ENCODE measurements at places on chromosomes 4 and X. TPM values are rescaled to one million over a fixed set of nuclear protein-coding genes. Genes with fewer than 3 reads are reported as not detected.

The IL13RA2 gene
- not detected for total RNA-seq

- DNase-seq, result no peak
Measured at GRCh38 chr4:1340181-1340747, 6.7 kb upstream of the UVSSA start.

GRCh38 chrX:10370976-10371375, 214.2 kb downstream of the CLCN4 start:
- DNase-seq, result no peak

- DNase-seq, result no peak
Measured at GRCh38 chr4:76197031-76197743, 16.4 kb downstream of the SCARB2 start.

The IL15 gene
- 6.8 TPM for total RNA-seq

The PPP4R3C gene
- not detected for total RNA-seq

GRCh38 chr4:6668391-6668790, 25.3 kb upstream of the S100P start:
- no peak for DNase-seq

The DNAAF6 gene
- total RNA-seq, result not detected

GRCh38 chr4:16833722-16834121, 64.7 kb downstream of the LDB2 start:
- no peak for DNase-seq

The PORCN gene
- total RNA-seq, result 10.1 TPM

The TRAM1L1 gene
- 0.27 TPM for total RNA-seq

- no peak for DNase-seq
Measured at GRCh38 chr4:828641-829271, 2.8 kb upstream of the CPLX1 start.

All from transverse colon (tissue), 4 donors.